Esophagus squamous epithelium (tissue), 5 donors: ENCODE measurements at places on chromosomes 13 and 19. TPM values are rescaled to one million over a fixed set of nuclear protein-coding genes. Genes with fewer than 3 reads are reported as not detected.

PLA2G4C gene
- 0.61 TPM for total RNA-seq

DNA sequence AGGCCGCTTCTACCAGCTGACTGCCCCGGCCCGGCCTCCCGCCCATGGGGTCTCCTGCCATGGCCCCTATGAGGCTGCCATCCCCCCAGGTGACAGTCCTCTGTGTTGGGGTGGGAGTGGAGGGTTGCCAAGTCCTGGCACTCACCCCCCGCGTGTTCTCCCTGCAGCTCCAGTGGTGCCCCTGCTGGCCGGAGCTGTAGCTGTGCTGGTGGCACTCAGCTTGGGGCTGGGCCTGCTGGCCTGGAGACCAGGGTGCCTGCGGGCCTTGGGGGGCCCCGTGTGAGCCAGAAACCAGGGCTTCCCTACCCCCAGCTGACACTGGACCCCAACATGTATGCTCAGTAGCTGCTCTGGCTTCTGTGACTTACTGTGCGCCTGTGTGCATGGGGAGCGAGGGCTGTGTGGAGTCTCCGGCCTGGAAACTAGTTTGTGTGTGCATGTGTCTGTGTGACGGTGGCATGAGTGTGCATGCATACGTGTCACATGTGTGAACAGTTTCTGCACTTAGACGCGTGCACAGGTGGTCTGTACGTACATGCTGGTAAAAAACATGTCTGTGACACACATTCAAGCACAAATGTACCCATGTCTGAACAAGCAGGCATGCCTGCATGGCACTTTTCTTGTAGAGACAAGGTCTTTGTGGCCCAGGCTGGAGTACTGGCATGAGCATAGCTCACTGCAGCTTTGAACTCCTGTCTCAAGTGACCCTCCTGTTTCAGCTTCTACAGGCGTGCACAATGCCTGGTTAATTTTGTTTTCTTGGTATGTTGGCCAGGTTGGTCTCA lies 4.9 kb downstream of the ACP4 start:
- peaks cover 47% of the 10 kb centered on the region for H3K36me3 ChIP-seq
- no peaks in the 10 kb centered on the region for H3K4me1 ChIP-seq
- H3K27ac ChIP-seq = no peak overlapping the region
- H3K4me3 ChIP-seq = no peak overlapping the region

IGFL3 gene
- total RNA-seq = not detected

DNA sequence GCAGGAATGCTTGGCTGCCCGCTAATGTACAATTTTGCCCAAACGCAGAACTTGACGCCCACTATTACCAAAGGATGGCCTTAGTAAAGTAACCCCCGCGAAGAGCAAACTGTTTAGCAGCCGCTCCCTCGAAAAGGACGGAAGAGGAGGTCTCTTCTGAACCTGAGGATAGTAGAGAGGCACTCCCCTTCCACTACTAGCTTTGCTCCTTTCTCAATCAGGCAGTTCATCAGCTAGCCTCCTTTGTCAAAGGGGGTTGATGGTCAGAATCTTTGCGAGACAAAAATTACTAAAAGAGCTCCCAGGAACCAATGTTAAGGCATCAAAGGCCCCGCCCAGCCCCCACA lies 534 bp downstream of the CAB39L start:
- peaks cover 10% of the 10 kb centered on the region for H3K4me1 ChIP-seq
- H3K4me3 ChIP-seq = peak overlapping the region; percentile 76
- H3K27me3 ChIP-seq = no peaks in the 10 kb centered on the region

DNA sequence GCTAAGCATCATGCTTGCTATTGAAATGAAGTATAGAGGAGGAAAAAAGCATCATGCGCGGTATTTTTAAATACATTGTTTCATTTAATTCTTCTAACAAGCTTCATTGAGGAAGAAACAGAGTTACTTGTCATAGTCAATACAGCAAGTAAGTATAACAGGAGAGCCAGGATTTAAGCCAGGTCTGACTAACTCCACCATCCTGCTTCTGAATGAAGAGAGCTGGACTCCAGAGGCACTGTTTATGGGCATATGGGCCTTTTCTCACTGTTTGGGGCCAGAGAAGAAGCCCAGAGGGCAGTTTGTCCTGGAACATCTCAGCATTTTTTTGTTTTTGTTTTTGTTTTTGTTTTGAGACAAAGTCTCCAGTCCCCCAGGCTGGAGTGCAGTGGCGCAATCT lies 7.9 kb downstream of the SAMD4B start:
- no peak overlapping the region for H3K4me3 ChIP-seq
- no peak overlapping the region for H3K27ac ChIP-seq
- peaks cover 1% of the 10 kb centered on the region for H3K4me1 ChIP-seq
- DNase-seq = no peak
- H3K27me3 ChIP-seq = no peaks in the 10 kb centered on the region

GRCh38 chr19:45037393-45038169 lies 1.3 kb upstream of the CLASRP start:
- H3K36me3 ChIP-seq = peaks cover 20% of the 10 kb centered on the region
- no peak for DNase-seq
- H3K4me3 ChIP-seq = no peak overlapping the region
- no peaks in the 10 kb centered on the region for H3K27me3 ChIP-seq
- peak overlapping the region; percentile 99 for H3K27ac ChIP-seq

GRCh38 chr13:51552027-51552426 lies 32.2 kb upstream of the WDFY2 start:
- no peaks in the 10 kb centered on the region for H3K36me3 ChIP-seq
- H3K27ac ChIP-seq = no peak overlapping the region
- no peak for DNase-seq
- H3K4me3 ChIP-seq = no peak overlapping the region
- H3K4me1 ChIP-seq = peaks cover 3% of the 10 kb centered on the region
- no peaks in the 10 kb centered on the region for H3K27me3 ChIP-seq

DACT3 gene
- total RNA-seq = 0.72 TPM

DPRX gene
- total RNA-seq = not detected

MUC16 gene
- under 0.01 TPM for total RNA-seq
